ENCODE measurements at places on chromosomes 5 and 9.

- no peak for DNase-seq
These were observed 11.1 kb downstream of the FCN2 start for GRCh38 chr9:134891713-134892112.

DNA sequence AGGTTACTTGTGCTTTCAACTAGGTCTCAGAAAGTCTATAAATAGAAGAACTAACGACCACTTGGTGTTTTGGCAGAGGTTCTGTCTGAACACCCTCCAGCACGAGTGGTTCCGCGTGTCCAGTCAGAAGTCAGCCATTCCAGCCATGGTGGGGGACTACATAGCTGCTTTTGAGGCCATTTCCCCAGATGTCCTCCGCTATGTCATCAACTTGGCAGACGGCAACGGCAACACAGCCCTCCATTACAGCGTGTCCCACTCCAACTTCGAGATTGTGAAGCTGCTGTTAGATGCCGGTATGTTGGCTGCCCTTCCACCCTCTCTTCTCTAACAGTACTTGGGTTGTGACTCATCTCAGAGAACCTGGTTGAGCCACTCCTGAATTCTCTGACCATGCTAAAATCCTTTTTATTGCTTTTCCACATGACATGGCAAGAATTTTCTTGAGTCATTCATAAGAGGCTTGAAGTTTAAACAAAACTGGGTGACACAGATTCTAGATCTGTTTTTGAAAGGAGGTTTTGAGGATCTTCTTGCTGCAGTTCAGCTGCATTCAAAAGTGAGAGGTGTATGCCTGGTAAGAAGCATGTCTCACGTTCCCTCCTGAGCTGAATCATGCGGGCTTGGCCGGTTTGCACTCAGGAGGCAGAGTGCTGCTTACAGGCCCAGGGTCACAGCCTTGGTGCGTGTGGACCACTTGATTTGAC, 103.1 kb upstream of the DMRT1 start:
- peak; percentile 95 for DNase-seq

DNA sequence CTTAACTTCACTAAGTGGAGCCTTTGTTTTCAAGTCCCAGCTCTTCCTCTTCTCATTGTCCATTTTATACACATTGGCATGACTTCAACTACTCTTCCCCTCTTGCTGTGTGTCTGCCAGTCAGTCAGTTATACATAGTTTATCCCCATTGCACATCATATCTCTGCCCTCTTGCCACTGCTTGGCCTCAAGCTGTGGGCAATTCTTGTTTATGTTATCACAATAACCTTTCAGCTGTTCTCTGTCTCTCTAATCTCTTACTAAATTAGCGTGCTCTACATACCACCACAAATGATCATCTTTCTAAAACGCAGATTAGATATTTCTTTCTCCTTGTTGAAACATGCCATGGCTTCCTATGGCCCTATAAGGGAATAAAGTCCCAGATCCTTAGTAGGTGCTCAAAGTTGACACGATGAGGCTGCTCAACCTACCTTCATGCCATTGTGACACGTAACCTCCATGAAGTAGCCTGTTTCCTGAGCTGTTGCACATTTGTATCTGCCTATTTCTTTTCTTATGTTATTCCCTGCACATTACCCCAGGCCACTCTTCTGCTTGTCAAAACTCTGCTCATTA, 239.3 kb downstream of the GAS1 start:
- no peak for DNase-seq

DNA sequence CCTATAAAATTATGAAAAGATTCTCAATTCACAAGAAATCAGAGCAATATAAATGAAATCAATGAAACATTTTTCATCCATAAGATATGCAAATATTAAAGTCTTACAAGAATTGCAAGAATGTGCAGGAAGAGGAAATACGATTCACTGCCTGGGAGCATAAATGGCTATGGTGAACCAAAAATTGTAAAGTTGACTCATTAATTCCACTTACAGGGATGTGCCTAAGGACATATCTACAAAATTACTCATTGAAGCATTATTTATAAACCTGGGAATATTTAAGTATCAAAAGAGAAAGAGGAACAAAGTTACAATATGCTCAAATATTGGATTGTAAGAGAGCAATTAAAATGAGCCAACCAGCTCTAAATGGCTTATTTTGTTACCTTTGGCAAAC, 6.9 kb upstream of the NIPSNAP3A start:
- peak; percentile 79 for DNase-seq

GRCh38 chr9:77988630-77989029, 43.0 kb downstream of the GNAQ start:
- DNase-seq = no peak

GRCh38 chr5:138762110-138762509, 8.9 kb downstream of the CTNNA1 start:
- DNase-seq = no peak

DNA sequence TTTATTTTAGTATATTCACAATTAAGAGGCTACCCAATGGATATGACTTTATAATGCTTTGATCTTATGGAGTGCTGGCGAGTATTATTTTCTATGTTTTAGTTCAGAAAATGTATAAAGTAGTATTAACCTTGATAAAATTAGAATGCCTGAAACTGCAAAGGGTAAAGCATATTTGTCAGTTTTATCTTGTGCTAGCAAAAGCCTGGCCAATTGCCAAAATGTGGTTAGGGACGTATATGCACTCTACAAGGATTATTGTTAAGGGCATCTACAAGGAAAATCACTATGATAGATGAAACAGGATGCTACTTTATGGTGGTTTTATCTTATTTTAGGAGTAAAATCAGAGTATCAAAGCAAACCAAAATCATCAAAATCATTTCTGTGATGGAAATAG, 281.7 kb downstream of the CCDC171 start:
- DNase-seq = peak; percentile 26

GRCh38 chr5:125870256-125870655, 553.0 kb upstream of the GRAMD2B start:
- DNase-seq = peak; percentile 40

- DNase-seq = no peak
These were observed 50.4 kb downstream of the SNX18 start for GRCh38 chr5:54567996-54568395.

DNA sequence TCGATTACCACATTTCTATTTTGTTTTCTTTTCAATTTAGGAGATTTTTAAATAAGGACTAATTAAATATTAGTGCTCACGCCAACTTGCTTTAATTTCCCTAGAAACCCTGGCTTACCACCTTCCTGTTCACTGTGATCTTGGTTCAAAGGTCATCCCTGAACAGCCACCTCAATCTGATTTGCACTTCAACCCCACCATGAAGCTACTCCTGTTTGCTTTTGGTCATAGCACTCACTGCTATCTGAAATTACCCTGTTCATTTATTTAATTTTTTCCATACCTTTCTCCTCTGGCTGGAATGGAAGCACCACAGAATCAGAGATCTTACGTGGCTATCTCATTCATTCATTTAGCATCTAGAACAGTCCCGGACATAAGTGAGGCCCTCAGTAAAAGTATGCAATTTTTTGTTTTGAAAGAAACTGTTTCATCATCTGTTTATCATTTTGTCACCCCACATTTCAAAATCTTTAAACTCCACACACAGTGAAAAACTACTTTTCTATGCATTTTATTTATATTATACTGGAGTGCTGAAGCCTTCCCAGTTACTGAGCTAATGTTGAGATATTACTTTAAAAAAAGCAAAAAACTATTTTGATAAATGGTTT, 17.2 kb upstream of the ADAMTSL1 start:
- no peak for DNase-seq

DNA sequence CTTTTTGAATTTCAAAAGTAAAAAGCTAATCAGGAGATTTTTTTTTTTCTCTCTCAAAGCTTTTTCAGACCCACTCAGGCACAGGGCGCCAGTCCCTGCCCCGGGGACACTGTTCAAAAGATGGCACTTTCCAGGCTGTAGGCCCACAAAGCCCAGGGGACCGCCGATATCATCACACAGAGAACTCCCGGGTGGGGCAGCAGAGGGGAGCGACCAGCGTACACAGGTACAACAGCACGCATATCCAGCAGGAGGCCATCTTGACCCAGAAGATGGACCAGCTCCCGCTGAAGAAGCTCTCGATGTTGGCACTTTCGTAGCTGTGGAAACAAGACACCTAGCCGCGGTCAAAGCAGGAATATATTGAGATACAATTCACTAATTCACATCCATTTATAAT, 108.3 kb downstream of the THBS4 start:
- no peak for DNase-seq

DNA sequence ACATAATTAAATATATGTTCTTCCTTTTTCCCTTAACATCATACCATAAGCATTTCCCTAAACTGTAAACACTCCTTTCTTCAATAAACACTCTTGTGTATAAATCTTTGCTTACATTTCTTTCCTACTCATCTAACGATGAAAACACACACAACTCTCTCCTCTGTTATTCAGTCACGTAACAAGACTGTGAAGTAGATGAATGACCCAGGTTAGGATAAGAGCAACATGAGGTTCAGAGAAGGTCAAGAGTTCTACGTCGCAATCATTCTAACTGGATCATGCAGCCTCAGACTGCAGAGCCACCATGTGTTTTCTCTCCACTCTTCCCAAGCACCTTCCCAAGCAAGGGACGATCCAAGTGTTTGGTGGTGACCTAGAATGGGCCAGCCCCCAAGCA, 70.5 kb upstream of the SPTLC1 start:
- DNase-seq = no peak

DNA sequence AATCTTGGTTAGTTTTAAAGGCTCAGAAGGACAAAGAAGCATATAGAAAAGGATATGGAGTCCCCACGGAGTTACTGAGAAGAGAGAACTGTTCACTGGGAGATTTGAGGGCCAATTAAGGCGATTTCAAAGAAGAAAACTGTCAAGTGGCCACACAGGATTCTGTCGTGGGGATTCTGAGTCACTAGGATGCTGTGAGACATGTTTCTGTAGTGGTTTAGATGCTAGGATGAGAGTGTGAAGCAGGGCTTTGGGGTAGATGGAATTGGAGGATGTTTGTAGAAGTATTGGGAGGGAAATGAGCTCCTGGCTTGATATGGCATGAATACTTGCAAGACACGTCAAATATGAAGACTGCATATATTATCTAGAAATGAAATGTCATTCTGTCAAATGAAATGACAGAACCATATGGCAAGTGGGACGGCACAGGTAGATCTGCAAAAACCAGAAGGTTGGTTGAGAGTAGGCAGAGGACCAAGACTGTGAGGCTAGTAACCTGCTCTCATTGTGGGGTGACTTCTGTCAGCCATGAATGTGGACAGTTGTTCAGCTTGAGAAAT, 136.3 kb upstream of the SPRY4 start:
- no peak for DNase-seq
